Endothelial cell (in vitro differentiated cells): ENCODE measurements at places on chromosomes 1 and 21.

- no peak for DNase-seq
Measured at GRCh38 chr1:72936151-72936740, 653.9 kb upstream of the NEGR1 start.

DNA sequence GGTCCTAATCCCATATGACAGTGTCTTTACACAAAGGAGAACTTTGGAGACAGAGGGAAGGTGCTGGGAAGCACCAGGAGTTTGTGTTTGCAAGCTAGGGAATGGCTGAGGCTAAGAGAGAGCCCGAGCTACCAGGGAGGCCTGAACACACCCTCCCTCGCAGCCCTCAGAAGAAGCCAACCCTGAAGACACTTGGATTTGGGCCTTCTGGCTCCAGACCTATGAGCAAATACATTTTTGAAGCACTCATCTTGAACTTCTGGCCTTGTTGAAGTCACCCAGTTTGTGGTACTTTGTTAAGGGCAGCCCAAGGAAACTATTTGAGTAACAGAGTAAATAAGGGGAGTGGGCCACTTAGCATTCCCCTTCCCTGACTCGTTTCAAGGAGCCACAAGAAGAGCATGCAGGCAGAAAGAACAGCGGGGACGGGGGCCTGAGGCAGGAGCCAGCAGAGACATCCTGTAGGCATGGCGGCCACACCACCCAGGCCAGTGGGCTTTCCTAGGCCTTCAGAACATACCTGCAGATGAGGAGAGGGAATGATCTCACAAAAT, 13.2 kb upstream of the QSOX1 start:
- no peak for DNase-seq

DNA sequence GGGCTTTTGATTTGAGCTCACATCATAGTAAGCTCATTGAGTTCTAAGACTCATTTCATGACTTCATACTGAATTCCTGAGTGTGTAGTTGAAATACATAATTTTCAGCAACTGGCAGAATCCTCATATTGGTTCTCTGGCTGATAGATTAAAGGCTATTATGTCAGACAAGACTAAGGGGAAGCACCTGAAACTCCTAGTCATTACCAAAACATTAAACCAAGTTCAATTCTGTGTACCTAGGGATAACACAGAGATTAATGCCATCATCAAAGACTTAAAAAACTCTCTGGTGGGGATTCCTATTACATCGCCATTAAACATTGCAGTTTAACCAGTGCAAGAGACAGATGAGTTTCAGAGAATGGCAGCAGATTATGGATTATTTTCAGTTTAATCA, 339.1 kb downstream of the PTPRC start:
- no peak for DNase-seq

- no peak for DNase-seq
Measured at GRCh38 chr1:104574620-104575019, 824.9 kb downstream of the AMY1C start.

DNA sequence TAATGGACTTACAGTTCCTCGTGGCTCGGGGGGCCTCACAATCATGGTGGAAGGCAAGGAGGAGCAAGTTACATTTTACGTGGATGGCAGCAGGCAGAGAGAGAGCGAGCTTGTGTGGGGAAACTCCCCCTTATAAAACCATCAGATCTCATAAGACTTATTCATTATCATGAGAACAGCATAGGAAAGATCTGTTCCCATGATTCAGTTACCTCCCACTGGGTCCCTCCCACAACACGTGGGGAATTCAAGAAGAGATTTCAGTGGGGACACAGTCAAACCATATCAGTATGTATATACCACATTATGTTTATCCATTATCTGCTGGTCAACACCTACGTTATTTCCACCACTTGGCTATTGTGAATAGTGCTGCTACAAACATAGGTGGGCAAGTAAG, 352.3 kb upstream of the B3GALT2 start:
- DNase-seq, result no peak

DNA sequence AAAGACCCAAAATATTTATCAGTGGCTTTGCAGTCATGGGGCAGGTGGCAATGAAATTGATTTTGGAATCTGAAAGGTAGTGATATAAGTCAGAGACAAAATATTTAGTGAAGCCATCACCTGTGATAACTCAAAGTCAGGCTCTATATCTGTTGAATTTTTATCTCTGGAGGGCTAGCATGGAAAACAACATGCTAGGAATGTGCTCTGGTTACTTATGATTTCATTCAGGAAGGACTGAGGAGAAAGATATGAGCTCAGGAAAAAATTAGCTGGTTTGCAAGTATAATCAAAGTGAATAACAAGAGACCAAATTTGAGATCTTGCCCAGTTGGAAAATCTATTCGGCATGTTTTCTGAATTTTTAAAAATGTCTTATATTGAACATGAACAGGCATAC, 364.6 kb upstream of the LRRC7 start:
- DNase-seq, result no peak

DNA sequence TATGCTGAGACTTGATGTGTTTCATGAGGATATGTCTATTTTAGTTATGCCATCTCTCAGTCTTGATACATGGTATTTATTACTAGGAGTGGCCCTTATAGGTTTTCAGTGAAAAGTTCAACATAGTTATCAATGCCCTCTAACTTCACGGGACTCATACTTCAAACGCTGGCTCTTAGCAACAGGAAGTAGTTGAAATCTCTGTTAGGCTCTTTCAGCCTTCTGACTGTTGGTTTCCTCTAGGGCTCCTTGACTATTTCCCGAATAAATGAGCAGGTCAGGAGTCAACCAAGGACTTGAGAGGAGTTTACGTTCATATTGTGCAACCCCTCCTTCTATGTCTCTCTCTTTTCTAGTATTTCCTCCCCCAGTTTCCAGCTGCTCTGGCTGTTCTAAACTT, 141.8 kb downstream of the RGS7 start:
- DNase-seq, result no peak

DNA sequence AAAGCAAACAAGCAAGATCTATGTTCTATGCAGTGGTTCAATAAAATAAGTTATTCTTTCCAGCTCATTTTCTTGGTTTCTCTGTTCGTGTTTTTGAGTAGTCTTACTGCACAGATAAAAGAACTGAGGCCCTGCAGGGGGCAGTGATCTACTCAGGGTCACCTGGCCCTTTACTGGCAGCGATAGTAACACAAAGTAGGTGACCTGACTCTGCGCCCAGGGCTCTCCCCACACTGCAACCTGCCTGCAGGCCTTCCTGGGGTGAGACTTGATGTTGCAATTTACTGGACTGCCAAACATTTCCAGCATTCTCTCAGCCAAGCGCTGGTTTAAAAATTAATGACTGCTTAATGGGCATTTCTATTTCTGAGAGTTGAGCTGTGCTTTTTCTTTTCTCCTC, 110.3 kb downstream of the HUNK start:
- no peak for DNase-seq

- no peak for DNase-seq
Measured at GRCh38 chr1:43044572-43045361, 86.1 kb upstream of the SLC2A1 start.

GRCh38 chr1:236269439-236269838, 12.3 kb downstream of the ERO1B start:
- DNase-seq, result no peak

GRCh38 chr21:42234464-42235241, 15.7 kb downstream of the ABCG1 start:
- peak; percentile 78 for DNase-seq

DNA sequence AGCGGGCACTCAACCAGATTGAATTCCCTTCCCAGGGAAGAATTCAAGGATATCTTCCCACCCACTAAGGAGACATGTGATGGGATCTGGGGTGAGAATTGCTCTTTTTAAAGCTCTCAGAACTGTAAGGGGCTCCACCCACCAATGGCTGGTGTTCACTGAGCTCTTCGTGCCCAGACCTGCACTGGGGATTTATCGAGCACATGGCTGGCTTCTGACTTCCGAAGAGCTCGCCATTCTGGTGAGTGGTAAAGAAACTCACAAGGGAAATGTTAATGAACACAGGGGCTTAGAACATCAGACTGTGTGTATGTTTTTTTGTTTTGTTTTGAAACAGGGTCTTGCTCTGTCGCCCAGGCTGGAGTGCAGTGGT, 9.8 kb downstream of the PADI3 start:
- no peak for DNase-seq

DNA sequence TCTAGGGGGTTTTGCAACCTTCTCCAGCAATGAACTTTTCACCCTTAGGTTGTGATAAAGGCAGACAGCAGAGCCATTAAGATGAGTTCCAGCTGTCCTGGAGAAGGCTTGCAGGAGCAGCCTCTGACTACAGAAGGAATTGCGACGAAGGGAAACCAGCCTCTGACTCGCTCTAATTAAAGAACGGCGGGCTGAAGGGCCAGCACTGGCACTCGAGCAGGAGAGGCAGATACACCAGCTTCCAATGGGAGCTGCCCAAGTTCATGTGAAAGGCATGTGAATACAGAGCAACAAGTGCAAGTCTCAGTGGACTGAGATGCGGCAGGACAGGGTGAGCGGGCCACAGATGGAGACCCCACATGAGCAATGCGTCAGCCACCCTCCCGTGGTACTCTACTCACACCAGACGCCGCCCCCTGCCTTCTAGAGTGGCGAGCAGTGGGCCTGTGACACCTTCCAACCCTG, 15.7 kb downstream of the RCC2 start:
- no peak for DNase-seq

GRCh38 chr1:155052439-155053395, 1.6 kb downstream of the ADAM15 start:
- DNase-seq, result no peak

GRCh38 chr1:59880735-59881134, 45.8 kb downstream of the CYP2J2 start:
- DNase-seq, result no peak

DNA sequence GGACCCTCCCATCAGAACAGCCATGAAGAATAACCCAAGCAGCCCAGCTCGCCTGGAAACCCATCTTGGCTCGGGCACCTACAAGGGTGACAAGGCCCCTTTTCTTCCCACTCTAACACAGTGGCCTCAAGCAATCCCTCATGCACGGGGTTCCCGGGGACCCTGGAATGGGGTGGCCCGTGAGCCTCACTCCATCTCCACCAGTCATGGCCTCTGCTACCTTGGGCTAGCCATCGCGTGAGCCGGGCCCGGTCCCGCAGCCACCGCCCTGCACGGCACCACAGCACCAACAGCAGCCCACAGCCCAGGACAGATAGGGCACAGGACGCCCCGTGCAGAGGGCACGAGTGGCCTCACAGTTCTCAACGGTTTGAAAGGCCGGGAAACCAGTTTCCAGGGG, 19.0 kb downstream of the WDR4 start:
- no peak for DNase-seq

- DNase-seq, result no peak
Measured at GRCh38 chr1:5744341-5744740, 247.9 kb downstream of the NPHP4 start.

DNA sequence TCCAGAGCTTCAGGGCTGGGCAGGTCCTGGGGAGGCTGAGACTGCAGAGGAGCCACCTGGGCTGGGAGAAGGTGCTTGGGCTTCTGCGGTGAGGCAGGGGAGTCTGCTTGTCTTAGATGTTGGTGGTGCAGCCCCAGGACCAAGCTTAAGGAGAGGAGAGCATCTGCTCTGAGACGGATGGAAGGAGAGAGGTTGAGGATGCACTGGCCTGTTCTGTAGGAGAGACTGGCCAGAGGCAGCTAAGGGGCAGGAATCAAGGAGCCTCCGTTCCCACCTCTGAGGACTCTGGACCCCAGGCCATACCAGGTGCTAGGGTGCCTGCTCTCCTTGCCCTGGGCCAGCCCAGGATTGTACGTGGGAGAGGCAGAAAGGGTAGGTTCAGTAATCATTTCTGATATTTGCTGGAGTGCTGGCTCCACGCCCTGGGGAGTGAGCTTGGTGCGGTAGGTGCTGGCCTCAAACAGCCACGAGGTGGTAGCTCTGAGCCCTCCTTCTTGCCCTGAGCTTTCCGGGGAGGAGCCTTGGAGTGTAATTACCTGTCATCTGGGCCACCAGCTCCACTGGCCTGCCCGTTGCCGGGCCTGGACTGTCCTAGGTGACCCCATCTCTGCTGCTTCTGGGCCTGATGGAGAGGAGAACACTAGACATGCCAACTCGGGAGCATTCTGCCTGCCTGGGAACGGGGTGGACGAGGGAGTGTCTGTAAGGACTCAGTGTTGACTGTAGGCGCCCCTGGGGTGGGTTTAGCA, 9.3 kb downstream of the MYBPH start:
- DNase-seq, result no peak

GRCh38 chr1:242448910-242449645, 75.4 kb downstream of the PLD5 start:
- DNase-seq, result no peak

DNA sequence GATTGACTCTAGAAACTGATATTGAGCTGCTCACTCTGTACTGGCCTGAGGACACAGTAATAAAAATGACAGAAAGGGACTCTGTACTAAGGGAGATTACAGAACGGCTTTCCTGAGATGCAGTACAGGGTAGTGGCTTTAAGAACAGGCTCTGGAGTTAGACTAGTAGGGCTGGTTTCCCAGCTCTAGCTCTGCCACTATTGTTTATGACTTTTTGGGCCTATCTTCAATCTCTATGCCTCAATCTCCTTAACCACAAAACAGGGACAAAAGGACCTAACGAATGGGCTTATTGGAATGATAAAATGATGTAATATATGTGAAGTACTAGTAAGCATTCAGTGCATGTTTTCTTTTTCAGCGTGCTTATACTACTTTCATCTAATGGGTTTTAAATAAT, 1.4 kb downstream of the DEPDC1 start:
- no peak for DNase-seq

GRCh38 chr1:46484783-46485490, 4.7 kb upstream of the DMBX1 start:
- no peak for DNase-seq

- no peak for DNase-seq
Measured at GRCh38 chr1:162349635-162350330, 26.9 kb downstream of the SPATA46 start.

- DNase-seq, result no peak
Measured at GRCh38 chr1:78884685-78885452, 121.7 kb downstream of the ADGRL4 start.

- DNase-seq, result no peak
Measured at GRCh38 chr1:162905174-162906158, 44.5 kb upstream of the CCDC190 start.

- no peak for DNase-seq
Measured at GRCh38 chr1:222588135-222588534, 1.6 kb downstream of the TAF1A start.

- no peak for DNase-seq
Measured at GRCh38 chr1:76625886-76626678, 241.2 kb upstream of the ST6GALNAC5 start.

- DNase-seq, result no peak
Measured at GRCh38 chr1:225880222-225880588, 2.0 kb downstream of the TMEM63A start.

DNA sequence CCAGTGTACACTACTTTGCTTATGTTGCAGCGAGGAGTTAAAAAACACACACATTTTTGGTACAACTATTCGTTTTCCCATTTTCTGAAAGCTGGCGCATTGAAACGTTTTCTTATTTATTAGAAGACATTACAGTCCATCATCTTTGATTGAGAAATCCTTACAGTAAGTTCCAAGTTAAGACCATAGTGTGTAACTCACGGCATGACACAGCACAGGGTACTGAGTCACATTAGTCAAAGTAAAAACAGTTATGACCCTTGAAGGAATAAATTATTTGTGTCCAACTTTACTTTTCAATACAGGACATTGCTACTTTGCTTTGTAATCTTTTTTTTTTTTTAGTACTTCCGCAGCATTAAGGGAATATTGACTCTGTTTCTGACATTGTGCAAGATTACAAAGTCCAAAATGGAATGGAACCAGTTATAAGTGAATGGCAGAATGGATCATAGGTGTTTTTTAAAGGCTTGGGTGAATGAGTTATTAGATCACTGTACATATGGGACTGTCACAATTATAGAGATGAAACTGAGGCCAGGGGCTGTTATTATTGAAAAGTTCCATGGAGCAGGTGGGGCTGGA, 11.7 kb downstream of the PTGFRN start:
- no peak for DNase-seq
